ENCODE measurements at places on chromosomes 1 and 21.

DNA sequence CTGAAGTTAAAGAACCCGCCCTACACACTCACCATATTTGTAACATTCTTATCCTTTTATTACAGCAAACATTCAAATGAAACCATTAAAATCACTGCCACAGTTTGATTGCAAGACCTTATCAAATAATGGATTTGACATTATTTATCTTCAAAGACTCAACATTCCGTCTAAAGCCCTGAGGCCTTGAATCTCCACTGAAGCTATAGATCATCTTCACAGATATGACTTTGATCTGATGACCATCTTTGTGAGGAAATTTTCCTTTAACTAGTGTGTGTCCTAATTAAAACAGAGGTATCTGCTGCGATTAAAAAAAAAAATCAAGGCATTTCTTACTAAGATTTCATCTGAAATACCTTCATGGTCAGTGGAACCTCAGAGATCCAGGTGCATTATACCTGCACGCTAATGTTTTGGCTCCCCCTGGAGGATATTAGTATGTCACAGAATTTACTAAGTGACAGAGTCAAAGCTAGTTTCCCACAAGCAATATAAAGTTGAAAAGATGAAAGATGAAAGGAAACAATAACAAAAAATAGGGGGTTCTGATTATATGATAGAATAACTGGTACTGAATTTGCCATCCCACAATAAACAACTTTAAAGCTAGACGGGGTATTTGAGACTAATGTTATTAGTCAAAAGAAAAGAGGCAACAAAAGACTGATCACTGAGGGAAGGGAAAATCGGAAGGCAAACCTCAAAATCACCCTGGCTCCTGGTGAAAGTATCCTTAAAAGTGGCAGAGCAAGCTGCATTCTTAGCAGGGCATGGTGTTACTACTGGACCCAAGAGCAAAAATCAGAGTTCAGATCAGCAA, 923.4 kb downstream of the NCAM2 start:
- DNase-seq = peak; percentile 62

DNA sequence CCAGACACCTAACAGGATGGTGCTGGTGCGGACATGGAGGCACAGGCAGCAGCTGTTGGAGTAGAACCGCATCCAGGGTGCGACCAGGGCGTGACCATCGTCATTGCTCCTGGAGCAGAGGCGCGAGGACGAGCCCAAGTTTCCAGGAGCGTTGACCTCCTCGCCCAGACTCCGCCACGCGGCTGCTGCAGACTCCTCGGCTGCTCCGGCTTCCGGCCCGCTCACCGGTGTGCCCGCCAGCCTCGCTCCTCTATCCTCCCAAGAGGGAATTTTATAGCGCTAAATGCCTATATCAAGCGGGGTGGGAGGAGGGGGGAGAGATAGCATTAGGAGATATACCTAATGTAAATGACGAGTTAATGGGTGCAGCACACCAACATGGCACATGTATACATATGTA, 5.3 kb upstream of the S100A12 start:
- DNase-seq = no peak

DNA sequence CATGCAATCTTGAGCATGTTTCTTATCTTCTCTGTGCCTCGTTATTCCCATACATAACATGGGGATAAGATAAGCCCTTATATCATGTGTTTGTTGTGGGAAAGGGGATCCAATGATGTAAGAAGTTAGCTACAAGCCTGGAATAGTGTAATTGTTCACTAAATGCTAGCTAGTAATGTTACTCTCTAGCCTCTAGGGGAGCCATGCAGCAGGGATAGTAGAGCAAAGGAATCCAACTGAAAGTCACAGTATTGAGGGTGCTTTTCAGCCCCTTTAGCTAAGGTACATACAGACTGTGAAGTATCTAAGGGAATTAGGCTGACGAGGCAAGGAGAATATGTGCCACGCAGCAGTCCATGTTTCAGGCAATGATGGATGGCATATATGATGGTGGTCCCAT, 46.9 kb downstream of the IL23R start:
- peak; percentile 52 for DNase-seq

- peak; percentile 98 for DNase-seq
Observed at GRCh38 chr1:163168053-163168452, 34.7 kb downstream of the RGS5 start.

GRCh38 chr1:91014475-91014874, 7.4 kb downstream of the ZNF644 start:
- no peak for DNase-seq

DNA sequence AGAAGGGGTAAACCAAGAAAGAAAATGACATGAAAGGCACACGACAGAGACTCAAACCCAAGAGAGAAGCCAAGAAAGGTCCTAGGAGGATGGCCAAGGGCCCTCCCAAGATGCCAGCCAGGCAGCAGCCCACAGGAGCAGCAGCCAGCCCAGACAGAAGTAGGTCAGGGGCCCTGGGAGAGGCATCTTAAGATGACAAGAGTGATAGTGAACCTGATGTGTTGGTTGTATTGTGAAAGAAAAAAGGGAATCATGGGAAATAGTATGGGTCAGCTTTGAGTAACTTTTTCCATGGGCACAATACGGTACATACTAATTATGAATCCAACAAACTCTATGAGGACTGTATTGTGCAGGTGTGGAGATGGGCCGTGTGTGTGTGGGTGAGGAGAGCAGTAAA, 3.3 kb downstream of the CCSAP start:
- DNase-seq = no peak

DNA sequence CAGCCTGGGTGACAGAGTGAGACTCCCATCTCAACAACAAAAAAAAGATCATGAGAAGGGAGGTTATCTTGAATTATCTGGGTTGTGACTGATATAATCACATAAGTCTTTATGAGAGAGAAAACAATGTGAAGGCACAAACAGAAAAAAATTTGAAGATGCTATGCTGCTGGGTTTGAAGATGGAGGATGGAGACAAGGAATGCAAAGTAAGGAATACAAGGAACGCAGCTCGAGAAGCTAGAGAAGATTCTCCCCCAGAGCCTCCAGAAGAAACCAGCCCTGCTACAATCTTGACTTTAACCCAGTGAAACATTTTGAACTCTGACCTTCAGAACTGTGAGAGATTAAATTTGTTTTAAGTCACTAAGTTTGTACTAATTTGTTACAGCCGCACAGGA, 15.1 kb downstream of the EVI5 start:
- no peak for DNase-seq

- DNase-seq = no peak
Observed at GRCh38 chr1:112002514-112002913, 13.0 kb upstream of the KCND3 start.

- DNase-seq = peak; percentile 39
Observed at GRCh38 chr1:179351281-179351680, 14.5 kb upstream of the AXDND1 start.

All from choroid plexus epithelial cell (primary cell).